ENCODE measurements at places on chromosomes 3 and 15.
A peak's percentile ranks its signal among the peaks of the same experiment; 100 is the strongest.

- DNase-seq, result no peak
Measured at GRCh38 chr3:8761866-8762265, 7.5 kb downstream of the OXTR start.

GRCh38 chr3:105555206-105555605 is 188.5 kb downstream of the ALCAM start:
- no peak for DNase-seq

DNA sequence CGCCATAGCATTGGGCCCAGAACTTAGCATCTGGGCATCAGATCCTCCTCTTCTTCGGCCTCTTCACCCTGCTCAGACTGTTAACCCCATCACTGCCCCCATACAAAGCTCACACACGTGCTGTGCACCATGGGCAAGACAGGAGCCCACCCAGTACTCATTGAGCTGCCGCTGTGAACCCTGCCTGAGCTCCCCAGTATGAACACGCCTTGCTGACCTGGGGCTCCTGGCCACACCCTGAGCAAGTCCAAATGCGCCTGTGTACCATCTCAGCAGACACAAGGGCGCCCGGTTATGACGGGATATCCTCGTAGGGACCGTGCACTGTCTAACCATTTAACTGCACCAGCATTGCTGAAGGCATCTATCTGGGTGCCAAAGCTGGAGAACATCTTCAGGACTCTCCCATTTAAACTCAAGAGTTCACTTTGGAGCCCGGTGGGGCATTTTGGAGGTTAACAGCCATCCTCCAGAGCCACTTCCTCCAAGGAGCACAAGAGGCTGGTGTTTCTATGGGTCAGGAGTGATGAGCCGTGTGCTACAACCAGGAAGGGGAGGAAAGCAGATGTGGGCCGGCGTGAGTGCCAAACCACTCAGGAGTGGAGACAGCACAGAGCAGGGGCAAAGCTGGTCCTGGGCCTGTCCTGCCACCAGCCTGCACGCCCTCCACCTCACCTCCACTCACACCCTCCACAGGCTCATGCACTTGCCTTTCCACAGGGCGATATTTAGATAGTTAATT is 12.1 kb downstream of the PRR23E start:
- no peak for DNase-seq

DNA sequence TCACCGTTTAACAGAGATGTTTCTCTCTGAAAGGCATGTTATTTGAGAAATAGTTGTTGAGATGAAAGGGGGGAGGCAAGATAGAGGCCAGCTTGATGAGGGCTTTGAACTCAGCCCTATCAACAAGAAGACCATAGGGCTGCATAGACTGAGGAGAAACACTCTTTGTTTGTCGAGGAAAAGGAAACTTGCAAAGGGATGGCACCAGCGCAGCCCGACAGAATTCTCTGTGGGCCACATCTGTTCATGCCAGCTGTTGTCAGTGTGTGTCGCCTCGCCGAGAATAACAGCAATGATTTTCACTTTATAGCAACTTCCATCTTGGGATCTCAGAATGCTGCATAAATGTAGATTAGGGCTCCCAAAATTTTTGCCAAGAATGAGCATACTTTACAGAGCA is 478.3 kb upstream of the TPRG1 start:
- DNase-seq, result no peak

DNA sequence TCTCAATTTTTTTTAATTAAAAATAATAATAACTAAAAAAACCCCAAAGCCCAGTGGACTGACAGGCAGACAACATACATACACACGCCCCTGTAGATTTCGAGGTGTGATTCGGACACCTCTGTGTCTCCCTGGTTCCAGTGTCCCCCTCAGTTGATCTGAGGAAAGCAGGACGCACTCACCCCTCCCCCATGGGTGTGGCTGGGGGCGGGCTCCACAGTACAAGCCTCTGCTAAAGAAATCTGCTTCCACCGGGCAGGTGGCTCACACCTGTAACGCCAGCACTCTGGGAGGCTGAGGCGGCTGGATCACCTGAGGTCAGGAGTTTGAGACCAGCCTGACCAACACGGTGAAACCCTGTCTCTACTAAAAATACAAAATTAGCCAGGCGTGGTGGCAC is 33.8 kb upstream of the BLM start:
- DNase-seq, result no peak

DNA sequence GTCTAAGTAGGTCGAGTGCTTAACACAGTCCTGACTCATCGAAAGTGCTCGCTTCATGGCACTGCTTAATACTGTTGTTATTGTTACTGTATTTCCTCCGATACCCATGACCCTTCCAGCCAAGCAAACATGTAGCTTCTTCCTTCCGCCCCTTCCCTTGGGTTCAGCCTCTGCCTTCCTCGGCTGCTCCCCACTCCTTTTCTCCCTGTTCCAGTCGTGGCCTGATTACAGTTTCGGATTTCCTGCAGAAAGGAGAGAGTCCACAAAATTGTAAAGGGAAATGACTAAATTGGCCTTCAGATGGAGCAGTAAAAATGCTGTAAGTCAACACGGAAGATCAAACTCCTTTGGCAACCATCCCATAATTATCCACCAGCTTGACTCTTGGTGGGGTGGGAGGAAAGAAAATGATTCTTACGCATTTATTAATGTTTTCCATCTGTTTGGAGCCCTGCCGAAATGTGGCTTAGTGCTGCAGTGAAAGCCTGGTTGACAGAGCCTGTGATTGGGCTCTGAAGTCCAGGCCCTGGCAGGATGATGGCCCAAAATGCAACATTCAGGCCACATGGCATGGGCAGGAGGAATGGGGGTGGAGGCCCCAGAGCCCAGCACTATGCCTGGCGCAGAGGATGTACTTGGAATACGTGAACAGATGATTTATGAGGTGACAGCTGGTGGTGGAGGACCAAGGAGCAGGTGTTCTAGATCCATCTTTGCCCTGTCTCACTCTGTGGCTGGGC is 37.6 kb downstream of the FAM3D start:
- no peak for DNase-seq

- DNase-seq, result no peak
Measured at GRCh38 chr3:37590328-37591079, 271.2 kb upstream of the CTDSPL start.

GRCh38 chr15:69225355-69226022 is 65.1 kb downstream of the GLCE start:
- peak; percentile 0 for DNase-seq

GRCh38 chr15:81889485-81889881 is 156.3 kb downstream of the MEX3B start:
- DNase-seq, result no peak

DNA sequence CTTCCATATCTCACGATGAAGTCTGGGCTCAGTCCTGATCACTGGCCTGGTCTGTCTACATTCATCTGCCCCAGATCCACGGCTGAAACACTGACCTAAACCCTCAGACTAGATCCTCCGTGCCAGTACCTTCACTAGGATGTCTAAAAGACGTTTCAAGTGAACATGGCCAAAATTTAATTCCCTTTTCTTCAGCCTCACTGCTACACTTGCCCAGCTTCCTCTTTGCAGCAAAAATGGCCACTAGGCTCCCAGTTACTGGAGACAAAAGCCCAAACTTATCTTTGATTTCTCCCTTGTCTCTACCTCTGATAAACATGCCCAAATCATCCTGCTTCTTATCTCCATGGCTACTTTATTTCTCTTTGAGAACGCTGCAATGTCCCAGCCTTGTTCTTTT is 1.7 kb downstream of the RASSF1 start:
- DNase-seq, result no peak

- DNase-seq, result no peak
Measured at GRCh38 chr3:136731274-136731884, 20.8 kb downstream of the STAG1 start.

DNA sequence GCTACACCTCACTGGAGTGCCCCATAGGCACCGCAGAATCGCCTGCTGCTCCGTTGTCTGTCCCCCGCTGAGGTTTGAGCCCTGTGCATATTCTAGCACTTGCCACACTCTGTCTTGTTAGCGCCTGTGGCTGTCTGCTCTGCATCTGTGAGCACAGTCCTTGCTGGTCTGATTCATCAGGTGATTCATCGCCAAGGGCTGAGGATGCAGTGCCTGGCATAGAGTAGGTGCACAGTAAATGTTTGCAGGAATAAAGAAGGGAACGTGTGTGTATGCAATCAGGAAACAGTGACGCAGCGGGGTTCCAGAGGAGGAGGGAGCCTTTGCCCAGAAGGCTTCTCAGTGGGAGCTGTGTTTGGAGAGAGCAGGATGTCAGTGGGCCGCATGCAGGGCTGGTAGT is 124.0 kb upstream of the PLXNA1 start:
- no peak for DNase-seq

DNA sequence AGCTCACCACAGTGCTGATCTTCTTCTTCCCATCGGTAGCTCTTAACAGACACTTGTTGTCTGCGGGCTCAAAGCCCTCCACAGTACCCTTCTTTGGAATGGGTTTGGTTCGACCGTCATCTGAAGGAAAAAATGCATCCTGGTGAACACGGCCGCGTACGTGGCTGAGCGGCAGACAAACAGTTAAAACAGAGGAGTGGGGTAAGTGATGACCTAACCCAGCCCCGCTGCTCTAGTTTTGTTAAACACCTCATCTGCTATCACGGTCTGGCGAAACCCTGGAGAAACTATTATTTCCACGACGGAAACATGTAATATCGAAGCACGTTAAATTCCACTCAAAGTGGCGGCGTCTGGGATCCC is 725 bp downstream of the SRP14 start:
- DNase-seq, result no peak

- no peak for DNase-seq
Measured at GRCh38 chr3:156720826-156721225, 46.4 kb downstream of the TIPARP start.

DNA sequence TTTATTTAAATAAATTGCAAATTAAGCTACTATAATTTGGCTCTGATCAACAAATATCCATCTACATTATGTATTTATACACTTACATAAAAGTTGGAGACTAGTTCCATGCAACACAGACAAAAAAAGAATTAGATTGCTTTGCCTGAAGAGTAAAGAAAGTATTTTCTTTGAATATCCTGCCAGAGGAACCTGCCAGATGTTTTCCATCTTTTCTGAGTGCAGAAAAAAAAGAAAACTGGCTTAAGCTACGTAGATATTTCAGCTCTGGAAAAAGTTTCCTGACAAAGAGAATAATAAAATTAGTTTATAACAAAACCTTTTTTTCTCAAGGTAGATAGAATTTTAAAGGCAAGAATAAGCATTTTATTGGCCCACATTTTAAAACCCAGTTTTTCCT is 607.5 kb upstream of the NAALADL2 start:
- no peak for DNase-seq

- DNase-seq, result no peak
Measured at GRCh38 chr3:32817558-32818228, at the start of gene TRIM71. Gene TRIM71, plus strand, starts transcription at chr3:32817997. Its CDS starts 84 bp downstream, at chr3:32818081.

GRCh38 chr3:38552364-38552763 is 56.2 kb downstream of the EXOG start:
- DNase-seq, result no peak

- DNase-seq, result no peak
Measured at GRCh38 chr3:113039546-113039945, 48.8 kb downstream of the GTPBP8 start.

GRCh38 chr15:68642491-68642845 is 63.7 kb downstream of the CORO2B start:
- DNase-seq, result no peak

DNA sequence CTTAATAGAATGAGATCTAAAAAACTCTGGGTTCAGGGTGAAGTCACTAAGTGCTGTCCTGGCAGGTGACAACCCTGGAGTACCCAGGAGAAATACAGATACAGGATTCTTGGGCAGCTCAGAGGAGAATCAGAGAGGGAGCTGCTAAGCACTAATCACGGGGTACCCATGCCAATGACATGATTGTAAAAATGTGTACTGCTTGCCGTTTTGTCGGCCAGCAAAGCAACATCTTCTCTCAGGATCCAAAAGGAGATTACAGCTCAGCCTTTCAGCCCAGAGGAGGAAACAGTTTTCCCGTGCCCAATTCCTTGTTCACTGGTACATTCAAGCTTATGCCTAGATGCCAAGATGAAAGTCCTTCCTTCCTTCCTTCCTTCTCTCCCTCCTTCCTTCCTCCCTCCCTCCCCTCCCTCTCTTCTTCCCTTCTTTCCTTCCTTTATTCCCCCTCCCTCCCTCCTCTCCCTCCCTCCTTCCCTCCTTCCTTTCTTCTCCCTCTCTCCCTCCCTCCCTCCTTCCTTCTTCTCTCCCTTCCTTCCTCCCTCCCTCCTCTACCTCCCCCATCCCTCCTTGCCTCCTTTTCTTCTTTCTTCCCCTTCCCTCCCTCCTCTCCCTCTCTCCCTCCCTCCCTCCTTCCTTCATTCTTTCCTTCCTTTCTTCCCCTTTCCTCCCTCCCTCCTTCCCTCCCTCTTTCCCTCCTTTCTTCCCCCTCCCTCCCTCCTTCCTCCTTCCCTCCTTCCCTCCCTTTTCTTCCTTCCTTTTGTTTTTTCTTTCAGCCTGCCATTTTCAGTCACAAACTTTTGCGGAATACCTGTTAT is 4.1 kb upstream of the MINAR1 start:
- DNase-seq, result no peak

DNA sequence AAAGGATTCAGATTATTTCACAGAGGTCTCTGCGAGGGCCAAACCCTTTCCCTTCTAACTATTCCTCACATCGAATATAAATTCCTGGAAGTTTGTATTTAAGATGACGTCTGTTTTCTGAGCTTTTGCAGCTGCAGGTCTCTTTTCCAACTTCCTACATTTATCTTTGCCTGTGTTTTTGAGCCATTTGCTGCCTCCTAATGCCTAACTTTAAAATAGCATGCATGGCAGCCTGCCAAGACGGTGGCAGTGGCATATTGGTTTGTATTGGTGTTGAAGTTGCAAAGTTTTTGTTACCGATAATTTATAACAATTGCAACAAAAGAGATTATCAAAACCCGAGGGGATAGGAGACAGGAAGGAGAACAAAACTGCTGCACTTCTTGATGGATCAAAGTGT is 187.1 kb upstream of the DNAJC19 start:
- peak; percentile 33 for DNase-seq

DNA sequence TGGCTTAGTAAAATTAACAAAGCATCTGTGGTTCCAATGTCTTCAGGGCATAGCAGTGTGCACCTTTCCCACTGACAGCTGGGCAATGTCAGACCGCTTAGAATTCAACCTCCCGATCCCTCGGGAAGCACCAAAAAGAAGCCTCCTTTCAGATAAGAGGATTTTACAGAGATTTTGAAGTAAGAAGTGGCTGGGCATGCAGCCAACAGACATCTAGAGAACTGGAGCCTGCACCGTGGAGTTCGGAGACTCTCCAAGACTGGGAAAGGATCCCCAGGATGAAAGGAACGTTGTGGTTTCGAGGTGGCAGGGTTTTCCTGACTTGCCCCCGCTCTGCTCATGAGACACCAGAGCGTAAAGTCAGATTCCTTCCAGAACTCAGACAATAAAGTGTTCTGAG is 5.3 kb downstream of the FAM174B start:
- DNase-seq, result no peak

DNA sequence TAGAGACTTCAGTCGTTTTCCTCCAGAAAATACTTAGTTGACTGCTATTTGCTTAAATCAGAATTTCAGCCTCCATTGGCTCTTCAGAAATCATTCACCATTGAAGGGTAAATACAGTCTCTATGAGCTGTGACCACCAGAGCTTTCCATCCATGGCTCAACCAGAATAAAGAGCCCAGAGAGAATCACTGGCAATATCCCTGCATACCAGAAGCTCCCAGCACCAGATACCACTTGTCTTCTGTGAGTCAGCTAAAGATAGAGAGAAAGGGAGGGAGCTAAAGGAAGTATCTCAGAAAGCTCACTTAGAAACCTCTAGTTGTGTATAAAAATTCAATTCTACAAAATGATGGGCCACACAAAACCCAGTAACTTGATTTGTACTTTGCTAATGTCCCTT is 115.2 kb upstream of the TMCO5A start:
- no peak for DNase-seq

Measured in NCI-H748 treated with DMSO at 0.1 percent for 48 hours (cell line).